ENCODE measurements at places on chromosomes 1 and 21.
A peak's percentile ranks its signal among the peaks of the same experiment; 100 is the strongest.

- no peak overlapping the region for H3K27ac ChIP-seq
- no peaks in the 10 kb centered on the region for H3K27me3 ChIP-seq
- DNase-seq: peak; percentile 65
- H3K4me1 ChIP-seq: no peaks in the 10 kb centered on the region
- H3K36me3 ChIP-seq: no peaks in the 10 kb centered on the region
- no peak overlapping the region for H3K4me3 ChIP-seq
These were observed 193.3 kb upstream of the SNX7 start for GRCh38 chr1:98468111-98468717.

DNA sequence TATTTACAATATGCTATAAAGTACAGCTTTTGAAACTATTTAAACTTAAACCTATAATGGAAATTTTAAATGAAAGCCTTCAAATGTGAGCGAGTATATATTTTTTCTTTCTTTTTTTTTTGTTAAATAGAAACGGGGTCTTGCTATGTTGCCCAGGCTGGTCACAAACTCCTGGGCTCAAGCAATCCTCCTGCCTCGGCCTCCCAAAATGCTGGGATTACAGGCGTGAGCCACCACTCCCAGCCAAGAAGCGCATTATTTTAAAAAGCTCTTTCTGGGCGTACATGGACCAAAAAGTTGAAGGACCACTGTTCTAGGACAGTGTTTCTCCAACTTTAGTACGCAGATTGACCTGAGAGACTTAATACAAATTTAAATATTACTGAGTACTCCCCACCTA is 87.5 kb downstream of the TRIM33 start:
- no peak overlapping the region for H3K4me3 ChIP-seq
- H3K27me3 ChIP-seq: no peaks in the 10 kb centered on the region
- H3K36me3 ChIP-seq: peaks cover 28% of the 10 kb centered on the region

GRCh38 chr1:213680677-213681325 is 307.0 kb upstream of the PROX1 start:
- no peaks in the 10 kb centered on the region for H3K36me3 ChIP-seq
- H3K27me3 ChIP-seq: no peaks in the 10 kb centered on the region
- no peak overlapping the region for H3K27ac ChIP-seq
- no peak for DNase-seq
- peak overlapping the region; percentile 18 for H3K4me3 ChIP-seq
- no peaks in the 10 kb centered on the region for H3K4me1 ChIP-seq

DNA sequence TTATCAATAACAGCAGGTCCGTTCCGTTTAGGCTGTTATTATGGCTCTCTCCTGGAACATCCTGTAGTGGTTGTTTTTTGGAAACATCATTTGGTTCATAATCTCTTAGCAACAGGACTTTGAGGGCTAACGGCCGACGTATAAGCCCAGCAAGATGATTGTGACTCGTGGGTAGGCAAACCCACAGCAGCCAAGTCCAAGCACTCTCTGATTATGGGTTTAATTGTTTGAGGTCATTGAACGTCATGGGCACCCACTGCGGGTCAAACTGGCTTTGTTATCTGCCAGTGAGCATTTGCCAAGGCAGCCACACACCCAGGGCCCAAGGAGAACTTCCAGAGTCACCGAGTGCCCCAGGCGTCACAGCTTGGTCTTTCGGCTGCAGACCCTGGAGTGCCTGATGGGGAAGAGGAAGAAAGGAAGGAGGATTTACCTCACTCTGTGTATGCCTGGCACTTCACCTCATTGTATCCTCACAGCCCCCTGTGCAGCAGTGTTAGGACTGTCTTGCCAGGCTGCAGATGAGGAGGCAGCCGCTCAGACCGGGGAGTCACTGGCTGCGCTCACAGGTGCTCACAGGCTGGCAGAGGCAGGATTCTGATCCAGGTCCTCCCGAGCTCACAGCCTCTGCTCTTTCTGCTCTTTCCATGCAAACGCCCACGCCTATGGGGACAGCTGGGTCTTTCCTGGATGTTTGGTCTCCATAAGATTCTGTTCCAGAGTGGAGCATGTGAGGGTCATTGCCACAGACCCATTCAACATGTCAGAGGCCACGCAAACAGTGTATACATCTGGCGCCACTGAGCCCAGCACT is 30.8 kb upstream of the EPS8L3 start:
- H3K36me3 ChIP-seq: no peaks in the 10 kb centered on the region
- peaks cover 27% of the 10 kb centered on the region for H3K4me1 ChIP-seq
- no peaks in the 10 kb centered on the region for H3K27me3 ChIP-seq
- no peak overlapping the region for H3K27ac ChIP-seq
- no peak overlapping the region for H3K4me3 ChIP-seq
- no peak for DNase-seq

GRCh38 chr1:112778137-112778536 is 63.0 kb upstream of the PPM1J start:
- no peaks in the 10 kb centered on the region for H3K27me3 ChIP-seq
- DNase-seq: no peak
- H3K4me1 ChIP-seq: no peaks in the 10 kb centered on the region
- H3K27ac ChIP-seq: no peak overlapping the region
- no peak overlapping the region for H3K4me3 ChIP-seq
- H3K36me3 ChIP-seq: no peaks in the 10 kb centered on the region

DNA sequence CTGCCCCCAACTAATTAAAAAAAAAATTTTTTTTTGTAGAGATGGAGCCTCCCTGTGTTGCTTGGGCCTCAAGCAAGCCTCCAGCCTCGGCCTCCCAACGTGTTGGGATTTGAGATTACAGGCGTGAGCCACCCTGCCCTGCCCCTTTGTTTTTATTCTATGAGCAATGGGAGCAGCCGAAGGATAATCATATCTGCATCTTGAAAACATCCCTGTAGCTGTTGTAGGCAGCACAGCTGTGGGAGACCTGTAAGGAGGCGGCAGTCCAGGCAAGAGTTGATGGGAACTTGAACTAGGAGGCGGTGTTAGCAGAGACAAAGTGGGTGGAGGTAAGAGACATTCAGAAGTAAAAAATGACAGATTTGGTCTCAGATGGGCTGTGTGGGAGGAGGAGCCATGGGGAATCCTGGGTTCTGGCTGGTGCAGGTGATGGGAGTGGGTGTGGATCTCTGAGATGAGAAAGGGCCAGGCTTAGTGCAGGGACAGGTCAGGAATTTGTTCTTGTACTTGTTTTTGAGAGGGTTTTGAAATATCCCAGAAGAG is 31.3 kb downstream of the STUM start:
- no peaks in the 10 kb centered on the region for H3K4me1 ChIP-seq
- H3K27me3 ChIP-seq: no peaks in the 10 kb centered on the region
- no peak overlapping the region for H3K4me3 ChIP-seq
- DNase-seq: no peak
- H3K36me3 ChIP-seq: no peaks in the 10 kb centered on the region

DNA sequence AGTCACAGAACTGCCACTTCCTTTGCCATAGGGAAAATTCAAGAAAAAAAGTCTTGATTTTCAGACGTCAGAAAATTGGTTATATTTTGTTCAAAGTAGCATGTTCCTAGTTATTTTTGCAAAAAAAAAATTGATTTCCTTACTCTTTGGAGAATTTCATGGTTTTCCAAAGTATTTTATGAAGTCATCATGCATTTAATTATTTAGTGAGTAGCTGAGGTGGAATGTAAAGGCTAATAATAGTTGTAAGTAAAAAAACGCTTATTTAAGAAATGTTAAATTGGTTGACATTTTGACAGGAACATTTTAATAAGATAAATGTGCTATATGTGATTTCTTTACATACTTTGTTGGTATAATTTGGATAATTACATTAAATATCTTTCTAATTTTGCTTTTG is 20.8 kb downstream of the TSEN15 start:
- H3K4me3 ChIP-seq: no peak overlapping the region
- H3K4me1 ChIP-seq: no peaks in the 10 kb centered on the region
- H3K36me3 ChIP-seq: peaks cover 2% of the 10 kb centered on the region
- H3K27me3 ChIP-seq: no peaks in the 10 kb centered on the region
